Activated naive CD4-positive, alpha-beta T cell treated with anti-CD3 and anti-CD28 coated beads for 36 hours (primary cell): ENCODE measurements at places on chromosomes 2 and 18. TPM values are rescaled to one million over a fixed set of nuclear protein-coding genes. Genes with fewer than 3 reads are reported as not detected.

AGBL5 gene
- total RNA-seq = 19.1 TPM

KIAA2012 gene
- not detected for total RNA-seq

GLB1L gene
- total RNA-seq = 2.1 TPM

TCF23 gene
- total RNA-seq = not detected

MORN2 gene
- total RNA-seq = 6.2 TPM
